Cerebellar nuclear complex (tissue), 1 donor: ENCODE measurements at places on chromosomes 6 and 20.

DNA sequence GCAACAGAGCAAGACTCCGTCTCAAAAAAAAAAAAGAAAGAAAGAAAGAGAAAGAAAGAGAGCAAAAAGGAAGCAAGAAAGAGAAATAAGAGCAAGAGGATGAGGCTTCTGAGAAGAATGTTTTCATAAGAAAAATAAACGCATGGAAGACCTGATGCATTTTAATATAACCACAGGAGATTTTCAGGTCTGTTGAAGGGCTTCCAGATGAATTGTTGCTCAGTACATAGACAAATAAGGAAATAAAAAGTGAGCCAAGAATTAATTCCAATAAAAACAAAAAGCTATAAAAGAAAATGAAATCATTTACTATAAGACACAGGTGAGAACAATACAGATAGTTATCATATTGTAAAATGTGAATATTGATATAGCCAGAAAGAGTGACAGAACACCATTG lies 43.5 kb downstream of the PERP start:
- DNase-seq = no peak

DNA sequence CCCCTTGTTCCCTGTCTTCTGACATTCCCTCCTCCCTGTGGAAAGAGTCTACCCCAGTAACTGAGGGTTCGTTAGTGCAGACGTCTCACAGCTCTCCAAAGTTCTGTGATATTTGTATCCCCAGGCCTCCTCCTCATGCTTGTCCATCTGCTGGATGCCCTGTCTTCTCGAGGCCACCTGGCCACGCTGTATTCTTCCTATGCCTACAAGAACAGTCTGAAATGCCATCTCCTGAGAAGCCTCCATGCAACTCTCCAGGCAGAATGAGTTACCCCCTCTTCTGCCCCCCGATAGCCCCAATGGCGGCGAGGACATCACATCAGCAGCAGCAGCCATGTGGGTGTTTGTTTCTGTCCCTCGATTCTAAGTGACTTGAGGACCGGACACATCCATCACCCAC lies 9.3 kb downstream of the ULBP2 start:
- no peak for DNase-seq

- DNase-seq = no peak
Observed at GRCh38 chr6:3617192-3617631, 134.3 kb downstream of the PXDC1 start.

- no peak for DNase-seq
Observed at GRCh38 chr6:43828711-43829110, 58.7 kb downstream of the VEGFA start.

DNA sequence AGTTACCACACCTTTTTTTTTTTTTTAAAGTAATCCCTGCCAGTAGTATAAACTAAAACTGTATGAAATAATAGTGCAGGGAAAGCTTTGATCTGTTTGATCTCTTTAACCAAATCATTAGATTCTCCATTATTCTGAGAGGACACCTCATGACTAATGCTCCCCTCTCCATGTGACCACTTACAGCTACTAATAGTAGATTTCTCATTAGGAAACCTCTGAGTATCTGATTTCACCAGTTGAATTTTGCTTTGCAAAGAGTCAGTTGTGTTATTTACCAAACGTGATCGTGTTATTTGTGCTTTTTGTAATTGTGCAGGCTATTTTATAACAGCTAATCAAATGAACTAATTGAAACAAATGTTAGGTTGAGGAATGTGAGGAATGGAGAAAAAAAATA lies 12.5 kb downstream of the CASP8AP2 start:
- DNase-seq = no peak

DNA sequence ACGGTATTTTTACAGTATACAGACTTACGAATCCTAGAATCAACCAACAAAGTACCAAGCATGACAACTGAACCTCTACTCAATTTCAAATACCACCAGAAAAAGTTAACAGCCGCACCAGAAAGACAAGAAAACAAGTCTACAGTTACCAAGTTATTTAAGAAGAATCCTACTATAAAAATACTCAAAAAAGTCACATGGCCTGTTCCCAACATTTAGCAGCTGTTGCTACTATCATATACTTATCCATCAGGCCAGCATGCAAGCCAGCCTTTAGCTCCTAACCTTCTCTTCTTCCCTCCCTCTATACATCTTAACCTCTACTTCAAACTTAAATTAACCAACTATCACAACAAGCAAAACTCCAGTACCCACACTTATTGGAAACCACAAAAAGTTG lies 1.9 kb downstream of the SYNCRIP start:
- no peak for DNase-seq

- no peak for DNase-seq
Observed at GRCh38 chr20:1306316-1307135, 22.4 kb downstream of the SDCBP2 start.

GRCh38 chr6:72876256-72876655 lies 254.4 kb downstream of the KCNQ5 start:
- no peak for DNase-seq

GRCh38 chr6:46586906-46587305 lies 65.7 kb downstream of the CYP39A1 start:
- no peak for DNase-seq

DNA sequence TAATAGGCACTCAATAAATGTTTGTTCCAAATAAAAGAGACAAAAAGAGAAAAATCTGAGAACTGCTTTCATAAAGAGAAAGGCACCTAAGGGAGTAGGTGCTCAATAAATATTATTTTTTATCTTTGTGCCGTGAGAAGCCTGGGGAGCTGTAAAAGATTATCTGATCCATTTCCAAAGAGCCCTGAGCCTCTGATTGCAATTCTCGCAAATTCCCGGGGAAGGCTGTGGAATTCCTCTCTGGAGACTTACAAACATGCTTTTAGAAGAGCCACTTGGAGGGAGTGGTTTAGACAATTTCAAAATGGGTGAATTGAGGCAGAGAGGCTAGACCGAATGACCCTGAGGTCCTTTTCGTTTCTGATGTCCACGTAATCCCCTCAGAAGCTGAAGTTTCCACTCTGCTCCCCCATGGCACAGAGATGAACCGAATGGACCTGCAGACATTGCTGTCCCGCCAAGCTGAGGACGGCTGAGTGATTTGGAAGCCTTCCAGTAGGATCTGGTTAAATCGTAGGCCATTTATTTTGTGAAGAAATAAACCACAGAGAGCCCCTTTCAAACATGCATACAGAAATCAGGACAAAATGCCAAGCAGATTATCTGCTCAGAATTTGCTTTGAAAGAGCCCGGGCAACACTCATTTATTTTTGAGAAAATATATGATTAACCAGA lies 77.8 kb downstream of the PKHD1 start:
- no peak for DNase-seq

DNA sequence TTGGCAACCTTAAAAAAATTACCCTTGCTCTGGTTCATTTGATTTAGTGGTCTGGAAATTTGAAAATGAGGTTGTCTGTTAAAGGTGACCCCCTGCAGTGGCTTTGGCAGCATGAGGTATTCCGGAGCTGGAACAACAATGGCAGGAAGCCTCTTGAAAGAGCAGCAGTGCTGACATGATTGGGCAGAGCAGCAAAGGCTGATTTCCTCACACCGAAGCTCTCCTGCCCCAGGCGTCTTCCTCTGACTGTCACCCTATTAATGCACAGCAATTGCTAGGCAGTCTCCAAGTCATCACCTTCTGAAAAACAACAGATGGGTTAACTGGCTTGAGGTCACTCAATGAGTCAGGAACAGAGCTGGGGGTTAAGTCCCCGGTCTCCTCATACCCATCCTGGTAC lies 241.8 kb upstream of the MMS22L start:
- no peak for DNase-seq

GRCh38 chr20:51831866-51832265 lies 29.5 kb upstream of the SALL4 start:
- DNase-seq = no peak
